Left ventricle myocardium inferior (tissue), 1 donor: ENCODE measurements at places on chromosomes 4 and X. TPM values are rescaled to one million over a fixed set of nuclear protein-coding genes. Genes with fewer than 3 reads are reported as not detected.

- no peaks in the 10 kb centered on the region for H3K36me3 ChIP-seq
- no peak overlapping the region for H3K4me3 ChIP-seq
- H3K27me3 ChIP-seq = no peaks in the 10 kb centered on the region
- H3K27ac ChIP-seq = no peak overlapping the region
- DNase-seq = no peak
Measured at GRCh38 chr4:78136109-78137081, 79.3 kb downstream of the FRAS1 start.

- DNase-seq = no peak
- peaks cover 93% of the 10 kb centered on the region for H3K27me3 ChIP-seq
- no peak overlapping the region for H3K27ac ChIP-seq
- H3K4me1 ChIP-seq = no peaks in the 10 kb centered on the region
- no peaks in the 10 kb centered on the region for H3K36me3 ChIP-seq
Measured at GRCh38 chr4:4401036-4401435, 14.1 kb downstream of the NSG1 start.

- no peak for DNase-seq
- peaks cover 34% of the 10 kb centered on the region for H3K4me1 ChIP-seq
- H3K36me3 ChIP-seq = no peaks in the 10 kb centered on the region
- H3K4me3 ChIP-seq = peak overlapping the region; percentile 77
- no peaks in the 10 kb centered on the region for H3K27me3 ChIP-seq
Measured at GRCh38 chr4:122826079-122826527, 528 bp upstream of the FGF2 start.

DNA sequence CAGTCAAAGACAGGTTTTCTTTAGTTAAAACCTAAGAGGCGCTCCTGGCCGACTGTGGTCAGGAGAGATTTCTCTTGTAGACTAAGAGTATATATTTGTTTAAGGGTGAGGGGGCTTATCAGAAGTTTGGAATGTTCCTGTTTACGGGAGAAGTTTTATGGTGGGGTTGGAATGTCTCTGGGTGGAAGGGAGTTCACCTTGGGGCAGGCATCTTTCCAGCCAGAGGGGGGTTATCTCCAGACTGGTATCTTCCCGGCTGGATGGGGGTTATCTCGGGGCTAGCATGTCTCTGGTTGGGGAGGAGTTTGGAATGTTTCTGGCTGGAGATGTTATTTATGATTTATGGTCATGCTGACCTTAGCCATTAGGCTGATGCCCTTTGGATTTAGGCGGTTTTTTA lies 116.0 kb downstream of the COX7B2 start:
- H3K4me3 ChIP-seq = no peak overlapping the region
- no peak overlapping the region for H3K27ac ChIP-seq
- no peak for DNase-seq
- no peaks in the 10 kb centered on the region for H3K27me3 ChIP-seq
- no peaks in the 10 kb centered on the region for H3K36me3 ChIP-seq
- H3K4me1 ChIP-seq = no peaks in the 10 kb centered on the region

- no peak for DNase-seq
- H3K36me3 ChIP-seq = no peaks in the 10 kb centered on the region
- H3K4me1 ChIP-seq = no peaks in the 10 kb centered on the region
- H3K4me3 ChIP-seq = no peak overlapping the region
- H3K27me3 ChIP-seq = no peaks in the 10 kb centered on the region
- no peak overlapping the region for H3K27ac ChIP-seq
Measured at GRCh38 chr4:163447481-163447880, 26.1 kb downstream of the TKTL2 start.

GRCh38 chr4:156898373-156899117 lies 73.1 kb downstream of the PDGFC start:
- H3K36me3 ChIP-seq = no peaks in the 10 kb centered on the region
- H3K27ac ChIP-seq = no peak overlapping the region
- no peak overlapping the region for H3K4me3 ChIP-seq
- peaks cover 17% of the 10 kb centered on the region for H3K4me1 ChIP-seq
- H3K27me3 ChIP-seq = no peaks in the 10 kb centered on the region
- no peak for DNase-seq

DNA sequence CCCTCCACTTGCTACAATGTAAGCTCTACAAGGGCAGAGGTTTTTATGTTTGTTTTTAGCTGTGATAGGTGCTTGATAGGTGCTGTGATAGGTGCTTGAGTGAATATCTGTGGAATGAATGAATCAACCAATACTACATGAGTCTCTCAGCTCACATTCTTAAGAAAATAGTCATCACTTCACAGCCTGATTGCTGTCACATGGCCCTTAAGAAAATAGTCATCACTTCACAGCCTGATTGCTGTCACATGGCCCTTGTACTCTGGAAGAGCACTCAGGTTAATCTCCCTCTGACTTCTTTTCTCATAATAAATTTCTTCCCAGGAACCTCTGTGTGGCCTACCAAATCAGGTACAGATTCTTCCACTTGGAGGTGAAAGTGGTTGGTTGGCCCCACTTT lies 335.2 kb downstream of the TENM3 start:
- H3K4me3 ChIP-seq = no peak overlapping the region

- no peaks in the 10 kb centered on the region for H3K36me3 ChIP-seq
- H3K27me3 ChIP-seq = no peaks in the 10 kb centered on the region
Measured at GRCh38 chr4:138656990-138657389, 358.6 kb upstream of the NOCT start.

DNA sequence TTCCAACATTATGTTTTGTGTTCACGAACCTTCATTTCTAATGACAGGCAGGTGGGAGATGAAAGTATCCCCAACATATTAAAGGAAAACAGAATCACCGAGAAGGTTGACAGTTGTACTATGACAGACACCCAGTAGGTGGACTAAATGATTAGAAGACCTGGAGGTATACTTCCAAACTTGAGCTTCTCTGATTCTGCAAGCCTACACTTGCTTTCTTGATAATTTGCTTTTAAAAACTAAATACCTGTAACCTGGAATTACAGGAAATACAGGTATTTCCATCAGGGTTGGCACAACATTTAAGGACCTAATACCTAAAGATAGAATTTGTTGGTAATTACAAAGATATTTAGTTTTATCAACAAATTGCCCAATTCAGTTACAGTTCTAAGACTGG lies 43.4 kb downstream of the C4orf51 start:
- H3K4me3 ChIP-seq = no peak overlapping the region
- peaks cover 15% of the 10 kb centered on the region for H3K4me1 ChIP-seq
- H3K27me3 ChIP-seq = no peaks in the 10 kb centered on the region
- no peak for DNase-seq
- H3K36me3 ChIP-seq = no peaks in the 10 kb centered on the region
- no peak overlapping the region for H3K27ac ChIP-seq

DNA sequence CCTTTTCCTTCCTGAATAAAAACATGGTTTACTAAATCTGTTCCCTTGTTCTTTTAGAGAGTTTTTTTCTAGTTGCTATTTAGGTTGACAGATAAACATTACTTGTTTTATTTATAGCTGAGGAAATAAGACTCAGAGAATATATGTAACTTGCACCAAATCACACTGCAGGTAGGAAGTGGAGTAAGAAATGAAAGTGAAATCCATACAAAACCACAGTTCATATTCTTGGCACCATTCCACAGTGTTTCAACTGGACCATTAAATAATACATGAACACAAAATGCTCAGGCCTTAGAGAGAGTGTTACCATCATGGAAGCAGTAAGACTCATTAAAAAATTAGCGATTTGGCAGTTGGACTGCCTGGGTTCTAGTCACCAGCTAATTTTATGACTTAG lies 326.9 kb upstream of the SLIT2 start:
- DNase-seq = no peak
- no peak overlapping the region for H3K27ac ChIP-seq
- H3K4me3 ChIP-seq = no peak overlapping the region
- H3K4me1 ChIP-seq = no peaks in the 10 kb centered on the region
- no peaks in the 10 kb centered on the region for H3K27me3 ChIP-seq

DNA sequence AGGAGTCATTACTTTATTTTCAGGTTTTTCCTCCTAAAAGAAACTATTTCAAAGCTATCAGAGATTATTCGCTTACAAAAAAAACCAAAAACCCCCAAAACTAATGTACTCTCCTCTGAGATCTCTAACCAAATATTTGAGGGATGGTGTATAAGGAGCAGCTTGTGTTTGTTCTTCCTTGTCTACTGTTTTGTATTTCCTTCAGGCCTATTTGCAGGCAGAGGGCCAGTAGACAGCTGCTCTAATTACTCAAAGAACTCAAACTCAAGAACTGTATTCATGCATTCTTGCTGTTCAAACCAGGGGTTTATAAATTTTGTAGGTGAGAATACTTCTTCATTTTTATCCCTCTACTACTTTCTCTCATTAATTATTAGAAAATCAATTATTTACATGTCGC lies 51.3 kb downstream of the SH3RF1 start:
- no peaks in the 10 kb centered on the region for H3K27me3 ChIP-seq
- H3K27ac ChIP-seq = no peak overlapping the region
- H3K4me1 ChIP-seq = peaks cover 28% of the 10 kb centered on the region
- H3K36me3 ChIP-seq = no peaks in the 10 kb centered on the region
- DNase-seq = no peak

- no peak overlapping the region for H3K27ac ChIP-seq
- H3K27me3 ChIP-seq = no peaks in the 10 kb centered on the region
- no peak for DNase-seq
- no peaks in the 10 kb centered on the region for H3K4me1 ChIP-seq
- H3K4me3 ChIP-seq = no peak overlapping the region
Measured at GRCh38 chrX:7950865-7951264, 23.7 kb upstream of the PNPLA4 start.

- peaks cover 20% of the 10 kb centered on the region for H3K36me3 ChIP-seq
- no peaks in the 10 kb centered on the region for H3K27me3 ChIP-seq
- H3K4me1 ChIP-seq = no peaks in the 10 kb centered on the region
- DNase-seq = no peak
- H3K27ac ChIP-seq = no peak overlapping the region
Measured at GRCh38 chr4:123043013-123043412, 120.6 kb upstream of the NUDT6 start.

DNA sequence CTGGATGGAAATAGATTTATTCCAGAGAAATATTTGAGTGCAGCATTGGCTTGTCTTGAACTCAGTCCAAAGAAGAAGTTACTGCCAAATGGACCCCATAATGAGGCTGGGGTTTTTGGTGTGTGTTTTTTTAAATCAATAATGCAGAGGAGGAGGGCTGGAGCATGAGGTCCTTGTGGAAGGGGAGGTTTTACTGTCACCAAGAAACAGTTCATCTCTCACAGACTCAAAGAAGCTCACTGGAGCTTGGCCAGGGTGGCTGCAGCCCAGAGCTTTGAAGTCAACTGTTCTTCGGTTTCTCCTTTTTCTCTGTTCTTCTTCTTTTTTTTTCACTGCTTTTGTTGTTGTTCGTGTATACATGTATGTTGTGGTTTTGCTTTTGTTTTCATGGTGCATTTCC lies 377.7 kb downstream of the FBXW7 start:
- H3K27ac ChIP-seq = no peak overlapping the region
- H3K4me1 ChIP-seq = peaks cover 40% of the 10 kb centered on the region
- DNase-seq = no peak
- H3K36me3 ChIP-seq = no peaks in the 10 kb centered on the region
- H3K4me3 ChIP-seq = no peak overlapping the region
- H3K27me3 ChIP-seq = no peaks in the 10 kb centered on the region

GRCh38 chr4:39792529-39792928 lies 94.6 kb downstream of the UBE2K start:
- no peak overlapping the region for H3K4me3 ChIP-seq
- H3K27me3 ChIP-seq = no peaks in the 10 kb centered on the region
- no peaks in the 10 kb centered on the region for H3K36me3 ChIP-seq

- no peak for DNase-seq
- H3K4me3 ChIP-seq = no peak overlapping the region
- no peaks in the 10 kb centered on the region for H3K36me3 ChIP-seq
- no peaks in the 10 kb centered on the region for H3K4me1 ChIP-seq
Measured at GRCh38 chr4:120671538-120671937, 251.0 kb downstream of the PRDM5 start.

DNA sequence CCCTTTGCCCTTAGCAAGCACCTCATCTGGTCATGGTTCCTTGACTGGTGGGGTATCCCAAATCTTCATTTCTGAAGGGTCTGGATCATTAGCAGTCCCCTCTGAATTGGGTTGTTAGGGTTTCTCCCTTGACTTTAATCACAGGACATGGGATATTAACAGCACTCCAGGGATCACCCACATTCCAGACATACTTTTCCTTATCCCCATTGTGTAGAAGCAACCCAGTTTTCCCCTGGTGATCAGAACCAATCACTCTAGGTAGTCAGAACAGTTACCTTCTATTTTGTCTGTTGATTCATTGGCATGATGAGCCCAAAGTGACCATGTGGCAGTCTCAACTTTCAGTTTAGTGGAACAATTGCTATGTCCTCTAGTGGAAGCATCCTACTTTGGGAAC lies 29.1 kb upstream of the GRSF1 start:
- no peaks in the 10 kb centered on the region for H3K4me1 ChIP-seq
- no peak for DNase-seq
- no peak overlapping the region for H3K4me3 ChIP-seq
- H3K27me3 ChIP-seq = no peaks in the 10 kb centered on the region
- no peak overlapping the region for H3K27ac ChIP-seq
- no peaks in the 10 kb centered on the region for H3K36me3 ChIP-seq

GRCh38 chrX:150821971-150822370 lies 76.5 kb downstream of the CD99L2 start:
- no peaks in the 10 kb centered on the region for H3K27me3 ChIP-seq
- no peak for DNase-seq
- H3K4me3 ChIP-seq = no peak overlapping the region
- H3K27ac ChIP-seq = no peak overlapping the region
- no peaks in the 10 kb centered on the region for H3K4me1 ChIP-seq

DNA sequence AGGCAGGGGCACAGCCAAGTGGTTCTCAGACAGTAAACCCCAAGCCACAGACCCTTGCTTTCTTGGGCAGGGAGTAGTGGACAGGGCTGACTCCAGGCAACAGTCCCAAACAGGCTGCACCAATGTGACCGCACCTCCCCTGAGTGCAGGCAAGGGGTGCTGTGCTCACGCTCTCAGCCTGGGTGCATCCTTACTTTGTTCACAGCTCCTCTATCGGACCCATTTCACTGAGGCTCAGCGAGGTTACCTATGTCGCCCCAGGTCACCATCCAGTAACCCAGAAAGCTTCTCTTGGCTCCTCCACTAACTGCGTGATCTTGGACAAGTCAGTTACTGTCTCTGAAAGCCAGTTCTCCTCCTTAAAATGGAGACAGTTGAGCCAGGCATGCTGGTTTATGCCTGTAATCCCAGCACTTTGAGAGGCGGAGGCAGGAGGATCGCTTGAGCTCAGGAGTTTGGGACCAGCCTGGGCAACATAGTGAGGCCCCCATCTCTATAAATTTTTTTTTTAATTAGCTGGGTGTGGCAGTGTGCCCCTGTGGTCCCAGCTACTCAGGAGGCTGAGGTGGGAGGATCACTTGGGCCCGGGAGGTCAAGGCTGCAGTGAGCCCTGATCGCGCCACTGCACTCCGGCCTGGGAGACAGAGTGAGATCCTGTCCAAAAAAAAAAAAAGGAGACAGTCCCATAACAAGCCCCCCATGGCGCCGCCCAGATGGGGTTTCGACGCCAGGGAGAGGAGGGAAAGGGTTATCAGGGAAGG lies 823 bp upstream of the MAN2B2 start:
- H3K4me3 ChIP-seq = peak overlapping the region; percentile 96
- peaks cover 20% of the 10 kb centered on the region for H3K36me3 ChIP-seq
- no peak for DNase-seq

N4BP2 gene
- total RNA-seq = 5.0 TPM

ZNF185 gene
- total RNA-seq = 1.6 TPM

STAP1 gene
- total RNA-seq = not detected

PARM1 gene
- total RNA-seq = 90.7 TPM

SUPT20HL1 gene
- total RNA-seq = not detected

CXCL6 gene
- not detected for total RNA-seq

TCP11X2 gene
- not detected for total RNA-seq
